T-cell (primary cell): ENCODE measurements at places on chromosomes 6 and 20.
A peak's percentile ranks its signal among the peaks of the same experiment; 100 is the strongest.

DNA sequence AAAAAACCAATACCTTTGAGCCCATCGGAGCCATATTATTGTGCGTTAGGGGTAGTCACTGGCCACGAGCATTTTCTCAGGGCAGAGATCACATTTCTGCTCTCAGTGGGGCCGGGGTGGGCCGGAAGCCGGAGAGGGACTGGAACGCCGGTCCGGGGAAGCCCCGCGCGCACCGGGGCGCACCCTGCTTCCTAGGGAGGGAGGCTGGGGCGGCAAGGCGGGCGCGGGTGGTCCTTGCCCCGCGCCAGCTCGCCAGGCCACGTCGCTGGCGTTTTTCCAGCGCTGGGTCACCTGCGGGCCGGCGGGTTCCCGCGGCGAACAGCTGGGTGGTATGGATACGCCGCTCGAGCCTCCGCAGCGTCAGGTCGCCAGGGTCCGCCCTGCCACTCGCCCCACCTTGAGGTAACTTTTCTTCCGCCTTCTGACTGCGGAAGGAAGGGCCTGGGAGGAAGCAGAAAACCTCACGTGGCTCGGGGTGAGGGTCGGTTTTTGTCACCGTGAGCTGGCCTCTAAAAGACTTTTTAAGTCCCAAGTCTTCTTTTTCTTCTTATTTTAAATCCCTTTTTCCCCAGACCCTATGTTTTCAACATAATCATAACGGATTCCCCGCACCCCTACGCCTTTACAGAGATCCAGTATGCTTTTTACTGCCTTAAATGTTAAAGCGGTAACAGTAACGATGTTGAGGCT, 2.7 kb upstream of the EEF1A1 start:
- peak; percentile 69 for DNase-seq
- peak overlapping the region; percentile 100 for H3K4me3 ChIP-seq
- H3K4me1 ChIP-seq: peaks cover 26% of the 10 kb centered on the region
- H3K27ac ChIP-seq: peak overlapping the region; percentile 100
- no peaks in the 10 kb centered on the region for H3K36me3 ChIP-seq

DNA sequence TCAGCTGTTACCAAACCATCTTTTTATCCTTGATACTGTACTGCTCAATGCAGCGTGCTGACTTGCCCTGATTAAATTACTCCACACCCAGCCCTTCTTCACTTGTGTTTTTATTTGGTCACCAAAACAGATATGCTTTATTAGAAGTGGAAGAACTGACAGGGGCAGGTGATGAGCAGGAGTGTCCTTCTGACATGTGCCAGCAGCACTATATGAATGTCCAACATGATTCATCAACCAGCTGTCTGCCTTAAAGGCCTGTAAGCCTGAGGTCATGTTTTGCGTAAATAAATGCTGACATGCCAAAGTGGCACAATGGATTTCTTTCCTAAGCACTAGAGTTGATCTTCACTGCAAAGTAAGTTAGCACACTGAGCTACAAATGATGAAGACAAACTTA, 15.4 kb downstream of the POPDC3 start:
- no peak for DNase-seq
- H3K36me3 ChIP-seq: no peaks in the 10 kb centered on the region
- no peak overlapping the region for H3K4me3 ChIP-seq
- H3K27ac ChIP-seq: no peak overlapping the region
- H3K4me1 ChIP-seq: no peaks in the 10 kb centered on the region

GRCh38 chr20:16760431-16761304, 12.5 kb downstream of the OTOR start:
- H3K4me1 ChIP-seq: no peaks in the 10 kb centered on the region
- H3K27ac ChIP-seq: no peak overlapping the region
- H3K4me3 ChIP-seq: no peak overlapping the region
- no peaks in the 10 kb centered on the region for H3K36me3 ChIP-seq

GRCh38 chr20:5887386-5887785, 62.9 kb downstream of the TRMT6 start:
- H3K27ac ChIP-seq: no peak overlapping the region
- no peak for DNase-seq
- H3K36me3 ChIP-seq: no peaks in the 10 kb centered on the region
- H3K4me3 ChIP-seq: no peak overlapping the region

- DNase-seq: no peak
- no peak overlapping the region for H3K27ac ChIP-seq
- H3K36me3 ChIP-seq: no peaks in the 10 kb centered on the region
- H3K4me3 ChIP-seq: no peak overlapping the region
- H3K27me3 ChIP-seq: peaks cover 2% of the 10 kb centered on the region
- H3K4me1 ChIP-seq: no peaks in the 10 kb centered on the region
These were observed 6.3 kb upstream of the PDCD2 start for GRCh38 chr6:170590725-170591124.

DNA sequence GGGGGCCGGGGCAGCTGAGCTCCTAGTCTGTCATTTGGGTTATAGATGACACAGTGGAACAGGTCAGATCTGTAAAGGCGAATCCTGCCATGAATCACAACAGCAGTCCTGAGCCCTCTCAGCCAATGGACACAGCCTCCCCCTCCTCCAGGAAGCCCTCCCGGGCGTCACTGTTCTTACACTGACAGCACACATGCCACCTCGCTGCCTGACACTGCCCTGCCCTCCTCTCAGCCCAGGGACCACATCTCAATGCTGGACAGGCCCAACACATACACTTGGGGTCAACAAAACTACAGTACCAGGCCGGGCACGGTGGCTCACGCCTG, 26.8 kb downstream of the ZBTB46 start:
- H3K4me1 ChIP-seq: peaks cover 7% of the 10 kb centered on the region
- no peak overlapping the region for H3K4me3 ChIP-seq
- H3K27ac ChIP-seq: no peak overlapping the region
- DNase-seq: no peak
- H3K36me3 ChIP-seq: no peaks in the 10 kb centered on the region
- H3K27me3 ChIP-seq: no peaks in the 10 kb centered on the region

- H3K4me3 ChIP-seq: no peak overlapping the region
- peaks cover 46% of the 10 kb centered on the region for H3K27me3 ChIP-seq
- no peak for DNase-seq
- no peaks in the 10 kb centered on the region for H3K4me1 ChIP-seq
- H3K36me3 ChIP-seq: no peaks in the 10 kb centered on the region
- H3K27ac ChIP-seq: no peak overlapping the region
These were observed 138.6 kb upstream of the AFDN start for GRCh38 chr6:167688123-167688522.

DNA sequence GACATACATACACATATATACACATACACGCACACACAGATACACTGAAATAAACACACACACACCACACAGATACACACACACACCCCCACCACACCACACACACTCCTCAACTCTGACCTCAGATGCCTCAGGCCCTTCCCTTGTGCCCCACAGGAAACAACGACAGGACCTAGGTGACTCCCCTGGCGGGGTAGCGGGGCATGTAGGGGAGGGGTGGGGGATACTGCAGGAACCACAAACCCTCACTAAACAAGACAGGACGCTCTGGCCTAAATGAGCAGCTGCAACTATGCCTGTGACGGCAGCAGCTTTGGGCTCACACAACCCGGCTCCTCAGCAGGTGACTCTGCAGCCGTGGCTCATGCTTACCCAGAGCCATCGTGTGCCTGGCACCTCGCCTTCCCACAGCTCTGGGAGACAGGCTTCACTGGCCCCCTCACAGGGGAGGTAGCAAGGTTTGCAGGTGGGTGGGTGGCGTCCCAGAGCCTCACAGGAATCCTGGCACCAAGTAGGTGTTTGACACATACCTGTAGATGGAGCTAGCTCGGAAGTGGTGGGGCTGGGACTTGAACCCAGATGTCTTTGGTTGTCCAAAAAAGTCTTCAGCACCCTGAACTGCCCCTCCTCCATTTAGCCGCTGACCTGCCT, 100.8 kb downstream of the GRM4 start:
- H3K4me1 ChIP-seq: no peaks in the 10 kb centered on the region
- no peak overlapping the region for H3K27ac ChIP-seq
- H3K36me3 ChIP-seq: no peaks in the 10 kb centered on the region

- H3K4me1 ChIP-seq: peaks cover 33% of the 10 kb centered on the region
- peak overlapping the region; percentile 94 for H3K4me3 ChIP-seq
- H3K27ac ChIP-seq: peak overlapping the region; percentile 96
- DNase-seq: no peak
These were observed 1.4 kb downstream of the NFYA start for GRCh38 chr6:41073968-41074691.
